ENCODE measurements at places on chromosomes 16 and 17. TPM values are rescaled to one million over a fixed set of nuclear protein-coding genes. Genes with fewer than 3 reads are reported as not detected.

ETV4 gene
- 3.0 TPM for total RNA-seq

FOXL1 gene
- total RNA-seq = 1.5 TPM

PLXDC1 gene
- 49.7 TPM for total RNA-seq

NPIPB12 gene
- 5.8 TPM for total RNA-seq

CX3CL1 gene
- total RNA-seq = not detected

Data from myocyte (in vitro differentiated cells).